Frontal cortex (tissue), 4 donors: ENCODE measurements at places on chromosomes 2 and 18.

- DNase-seq: no peak
Observed at GRCh38 chr18:44792456-44793061, 111.9 kb downstream of the SETBP1 start.

- no peak for DNase-seq
Observed at GRCh38 chr2:139773720-139774277, 993.6 kb upstream of the NXPH2 start.

DNA sequence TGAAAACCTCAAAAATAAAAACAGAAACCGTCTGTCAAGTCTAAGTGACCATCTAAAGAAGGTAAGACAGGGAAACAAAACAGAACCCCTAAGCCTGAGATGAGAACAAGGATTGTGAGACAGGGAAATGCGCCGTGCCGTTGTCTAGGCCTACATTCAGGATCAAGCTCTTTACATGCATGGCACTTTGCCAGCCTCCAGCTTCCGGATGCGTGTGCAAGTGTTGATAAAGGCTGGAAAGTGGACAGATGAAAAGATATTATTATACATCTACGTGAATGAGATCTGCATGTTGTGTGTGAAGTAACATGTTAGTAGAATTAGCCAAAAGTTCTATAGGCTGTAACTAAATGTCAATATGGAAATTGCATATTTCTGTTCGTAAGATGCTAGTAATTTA is 28.6 kb upstream of the TMEM87B start:
- DNase-seq: no peak

DNA sequence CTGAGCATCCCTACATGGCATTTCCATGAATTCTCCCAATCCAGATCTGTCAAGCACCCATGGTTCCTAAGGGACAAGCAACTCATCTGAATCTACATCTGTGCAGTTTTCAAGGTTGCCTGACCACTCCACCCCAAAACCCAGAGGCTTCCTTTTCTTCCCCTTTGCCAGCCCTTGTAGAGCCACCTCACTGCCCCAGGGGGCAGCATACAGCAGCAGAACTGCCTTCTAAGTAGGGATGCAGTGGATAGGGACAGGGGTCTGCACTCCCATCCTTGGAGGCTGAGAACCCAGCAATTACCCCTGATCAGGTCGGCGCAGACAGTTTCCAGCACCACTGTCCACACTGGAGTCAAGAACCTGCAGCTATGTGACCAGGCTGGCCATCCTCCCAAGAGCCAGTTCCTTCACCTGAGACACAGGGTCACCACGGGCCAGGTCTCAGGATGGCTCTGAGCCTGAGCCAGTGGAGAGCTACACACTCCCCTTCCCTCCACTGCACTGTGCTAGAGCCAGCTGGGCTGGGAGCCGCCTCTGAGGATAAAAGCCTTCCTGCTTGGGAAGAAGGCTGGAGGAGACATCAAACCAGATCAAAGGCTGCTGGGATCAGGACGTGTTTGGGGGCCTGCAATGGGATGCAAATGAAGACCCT is 283.1 kb downstream of the CELF4 start:
- no peak for DNase-seq
